Stimulated activated CD4-positive, alpha-beta T cell treated with anti-CD3 and anti-CD28 coated beads, Interleukin-15, amount 100 ng/mL, for 1 hour (primary cell): ENCODE measurements at places on chromosomes 3 and 15.

GRCh38 chr3:171591070-171591469 is 130.9 kb upstream of the TNIK start:
- DNase-seq: no peak

GRCh38 chr3:141278196-141279076 is 46.8 kb downstream of the PXYLP1 start:
- DNase-seq: no peak

DNA sequence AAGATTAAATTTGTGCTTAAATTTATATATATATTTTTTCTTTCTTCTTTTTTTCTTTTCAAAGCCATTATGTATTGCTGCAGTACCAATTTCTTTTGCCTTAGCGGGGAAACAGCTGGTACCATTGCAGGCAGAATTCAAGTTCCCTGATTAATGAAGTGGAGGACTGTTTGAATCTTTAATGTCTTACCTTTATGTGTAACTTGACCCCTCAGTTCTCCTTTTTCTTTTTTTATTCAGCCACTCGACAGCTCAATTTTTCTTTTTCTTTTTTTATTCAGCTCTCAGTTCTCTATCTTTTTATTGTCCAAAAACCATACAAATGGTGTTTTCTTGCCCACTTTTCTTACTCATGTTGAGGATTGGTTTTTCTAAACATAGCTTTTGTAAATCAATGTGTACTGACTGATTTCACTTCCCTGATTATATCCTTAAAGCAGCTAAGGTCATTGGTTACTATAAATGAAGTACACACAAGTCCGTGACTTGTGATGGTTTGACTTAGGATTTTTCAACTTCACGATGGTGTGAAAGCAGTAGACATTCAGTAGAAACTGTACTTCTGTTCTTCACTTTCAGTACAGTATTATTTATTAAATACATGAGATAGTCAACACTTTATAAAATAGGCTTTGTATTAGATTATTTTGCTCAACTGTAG is 22.8 kb downstream of the ATP2C1 start:
- no peak for DNase-seq

DNA sequence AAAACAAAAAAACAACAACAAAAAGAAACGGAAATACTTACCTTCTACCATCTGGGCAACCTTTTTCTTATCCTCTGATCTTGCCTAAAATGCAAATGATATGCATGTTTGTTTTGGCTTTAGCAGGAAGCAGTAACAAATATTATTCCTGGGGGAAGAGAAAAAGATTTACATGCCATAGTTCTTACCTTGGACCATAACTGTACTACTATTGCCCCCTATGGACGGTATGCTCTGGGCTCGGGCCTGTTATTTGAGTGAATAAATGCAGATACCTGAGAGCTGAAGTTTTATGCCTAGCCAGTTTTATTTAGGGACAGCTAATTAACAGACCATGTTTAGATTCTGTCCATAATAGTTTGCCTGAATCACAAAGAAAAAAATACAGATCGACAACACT is 12.6 kb upstream of the STARD5 start:
- no peak for DNase-seq

- no peak for DNase-seq
Measured at GRCh38 chr3:106302451-106303221, 433.8 kb upstream of the CBLB start.

- DNase-seq: no peak
Measured at GRCh38 chr15:24039683-24040082, 352.6 kb upstream of the NDN start.
